Fibroblast of skin of scalp (primary cell): ENCODE measurements at places on chromosomes 6 and 20.

DNA sequence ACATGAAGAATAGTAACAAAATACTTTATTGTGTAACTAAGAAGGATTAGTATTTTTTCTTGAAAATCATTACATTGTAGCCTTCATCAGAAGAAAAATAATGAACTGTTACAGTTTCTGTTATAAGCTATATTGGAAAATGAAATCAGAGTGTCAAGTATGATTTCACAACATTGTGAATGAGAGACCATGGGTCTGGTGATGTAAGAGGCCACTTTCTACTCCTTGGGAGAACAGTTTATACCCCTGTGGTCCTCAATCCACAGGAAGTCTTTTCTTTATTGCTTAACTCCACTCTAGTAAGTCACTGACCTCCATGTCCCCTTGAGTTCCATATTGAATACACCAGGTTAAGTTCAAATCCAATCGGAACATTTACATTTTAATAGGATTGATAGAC is 218.7 kb upstream of the FERMT1 start:
- no peak for DNase-seq

- no peak for DNase-seq
These were observed 438.7 kb upstream of the JARID2 start for GRCh38 chr6:14807130-14807529.

DNA sequence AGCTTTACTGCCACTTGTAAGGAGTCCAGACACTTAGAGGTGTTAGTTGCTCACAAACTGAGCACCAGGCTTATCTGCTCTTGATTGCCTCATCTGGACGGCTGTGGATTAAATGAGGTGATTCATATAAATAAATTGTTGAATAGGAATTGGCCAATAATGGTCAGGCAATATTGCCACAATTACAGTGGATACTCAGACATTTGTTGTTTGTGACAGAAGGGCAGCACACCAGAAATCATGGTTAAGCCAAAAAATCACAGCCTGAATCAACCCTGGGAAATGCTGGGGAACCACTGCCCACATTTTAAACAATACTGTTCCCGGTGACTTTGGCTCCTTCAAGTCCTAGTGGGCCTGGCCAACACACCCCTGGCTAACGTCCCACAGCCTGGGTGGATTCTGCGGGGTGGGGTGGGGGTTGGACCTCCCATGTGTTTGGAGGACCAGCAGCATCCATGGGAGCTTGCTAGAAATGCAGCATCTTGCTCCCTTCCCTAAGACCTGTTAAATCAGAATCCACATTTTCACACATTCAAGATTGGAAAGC is 29.5 kb upstream of the SPDEF start:
- DNase-seq: peak; percentile 13

GRCh38 chr6:144321839-144322591 is 36.9 kb downstream of the UTRN start:
- DNase-seq: peak; percentile 71

DNA sequence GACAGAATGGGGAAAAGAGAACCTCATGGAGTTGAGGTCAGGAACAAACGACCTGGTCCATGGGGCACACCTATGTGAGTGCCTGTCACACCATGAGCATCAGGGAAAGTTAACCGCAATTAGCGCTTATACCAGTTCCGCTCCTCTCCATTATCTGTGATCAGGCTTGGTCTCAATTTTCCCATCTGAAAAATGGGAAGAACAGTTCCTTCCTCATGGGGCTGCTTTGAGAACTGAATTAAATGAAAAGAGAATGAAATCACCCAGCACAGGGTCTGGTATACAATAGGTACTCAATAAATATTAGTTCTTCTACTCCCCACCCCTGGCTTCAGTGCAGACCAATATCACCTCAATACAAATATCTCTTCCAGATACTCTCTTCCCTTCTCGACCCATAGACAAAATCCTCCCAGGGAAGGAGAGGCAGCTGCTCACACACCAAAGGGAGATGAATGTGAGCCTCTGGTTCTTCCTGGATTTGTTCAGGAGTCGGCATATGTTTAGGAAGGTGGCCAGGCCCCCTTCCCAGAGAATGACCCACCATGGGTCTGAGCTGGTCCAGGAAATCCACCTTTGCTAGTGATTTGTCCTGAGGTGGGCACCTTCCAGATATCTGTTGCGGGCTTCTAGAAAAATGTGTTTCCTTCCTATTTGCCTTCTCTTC is 2.4 kb upstream of the PTGIS start:
- DNase-seq: no peak

- no peak for DNase-seq
These were observed 20.3 kb downstream of the ANKS1A start for GRCh38 chr6:34909320-34909883.

DNA sequence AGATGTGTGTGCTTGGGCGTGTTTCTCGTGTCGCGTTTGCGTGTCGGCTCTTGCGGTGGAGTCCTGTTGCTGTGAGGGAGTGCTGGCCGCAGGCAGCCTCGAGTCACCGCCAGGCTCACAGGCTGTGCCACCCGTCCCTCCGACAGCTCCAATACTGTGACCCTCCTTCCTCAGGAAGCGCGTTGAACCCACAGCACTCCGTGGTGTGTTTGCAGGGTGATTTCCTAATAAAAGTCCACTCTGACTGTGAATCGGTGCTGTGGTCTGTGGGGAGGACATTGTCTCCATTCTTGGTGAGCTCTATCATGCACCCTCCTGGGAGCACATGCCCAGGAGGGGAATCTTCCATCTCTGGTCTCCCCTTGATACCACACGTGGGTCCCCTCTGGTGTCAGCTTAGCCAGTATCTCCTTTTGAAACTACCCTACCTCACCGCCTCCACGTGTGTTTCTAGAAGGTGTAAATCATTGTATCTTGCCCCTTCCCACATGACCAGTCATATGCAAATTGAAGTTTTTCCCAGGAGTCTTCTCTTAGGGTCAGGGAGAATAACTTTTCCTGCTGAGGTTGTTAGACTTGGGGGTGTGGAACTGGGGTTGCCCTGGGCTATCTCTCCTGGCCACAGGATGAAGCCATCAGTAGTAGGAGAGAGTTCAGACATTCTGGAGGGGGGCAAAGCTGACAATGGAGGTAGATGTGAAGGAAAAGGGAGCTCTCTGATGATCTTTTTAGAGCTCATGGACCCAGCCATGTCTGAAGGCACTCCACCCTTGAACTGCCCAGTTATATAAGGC is 13.3 kb upstream of the PCMTD2 start:
- DNase-seq: no peak

DNA sequence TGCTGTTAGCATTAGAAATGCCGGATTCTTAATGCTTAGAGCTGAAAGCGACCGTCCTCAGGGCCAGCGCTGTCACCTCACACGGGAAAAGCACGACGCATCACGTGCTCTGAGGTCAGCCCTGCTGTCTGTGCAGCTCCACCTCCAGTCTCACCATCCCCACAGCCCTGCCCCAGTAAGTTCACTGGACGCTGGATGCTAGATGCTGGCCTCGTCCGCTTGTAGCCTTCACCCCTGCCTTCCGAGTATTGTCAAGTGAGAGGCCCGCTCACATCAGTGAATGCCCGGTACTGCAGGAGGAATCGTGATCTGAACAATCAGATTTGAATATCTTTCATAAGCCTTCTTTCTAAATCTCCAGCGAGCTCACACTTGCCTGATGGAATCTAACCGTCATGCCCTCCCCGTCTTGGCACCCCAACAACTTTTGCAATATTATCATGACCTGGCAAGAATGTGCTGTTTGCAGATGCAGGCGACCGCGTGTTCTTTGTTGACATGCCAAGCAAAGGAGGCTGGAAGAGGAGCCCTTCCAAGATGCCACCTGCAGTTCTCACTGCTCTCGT is 64.9 kb downstream of the DLL1 start:
- DNase-seq: no peak

DNA sequence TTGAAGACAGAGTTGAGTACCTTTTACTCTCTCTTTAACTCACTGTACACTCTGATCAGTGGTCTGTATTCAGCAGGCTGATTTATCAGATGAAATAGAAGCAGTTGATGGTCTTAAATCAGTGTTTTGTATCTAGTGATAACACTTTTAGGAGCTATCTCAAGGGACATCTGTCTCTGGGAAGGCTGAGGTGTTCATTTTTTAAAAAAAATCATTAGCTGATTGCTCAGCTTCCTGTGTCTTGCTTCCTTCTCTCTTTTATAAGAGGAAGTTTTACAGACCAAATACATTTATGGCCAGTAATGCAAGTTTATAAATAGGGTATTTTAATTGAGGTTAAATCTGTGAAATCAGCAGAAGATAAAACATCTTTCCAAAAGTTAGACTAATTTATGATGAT is 12.0 kb upstream of the CCDC170 start:
- DNase-seq: no peak

- no peak for DNase-seq
These were observed 6.0 kb upstream of the ACSS1 start for GRCh38 chr20:25063981-25064380.

- no peak for DNase-seq
These were observed 39.0 kb downstream of the ADGRF4 start for GRCh38 chr6:47737406-47737805.

- DNase-seq: peak; percentile 13
These were observed 85.2 kb downstream of the SHLD1 start for GRCh38 chr20:5835321-5835821.

GRCh38 chr6:22147921-22148776 is 148.7 kb downstream of the PRL start:
- DNase-seq: peak; percentile 90

- no peak for DNase-seq
These were observed 52.2 kb downstream of the PERP start for GRCh38 chr6:138054982-138055381.

GRCh38 chr6:42378536-42378935 is 73.2 kb downstream of the TRERF1 start:
- no peak for DNase-seq

DNA sequence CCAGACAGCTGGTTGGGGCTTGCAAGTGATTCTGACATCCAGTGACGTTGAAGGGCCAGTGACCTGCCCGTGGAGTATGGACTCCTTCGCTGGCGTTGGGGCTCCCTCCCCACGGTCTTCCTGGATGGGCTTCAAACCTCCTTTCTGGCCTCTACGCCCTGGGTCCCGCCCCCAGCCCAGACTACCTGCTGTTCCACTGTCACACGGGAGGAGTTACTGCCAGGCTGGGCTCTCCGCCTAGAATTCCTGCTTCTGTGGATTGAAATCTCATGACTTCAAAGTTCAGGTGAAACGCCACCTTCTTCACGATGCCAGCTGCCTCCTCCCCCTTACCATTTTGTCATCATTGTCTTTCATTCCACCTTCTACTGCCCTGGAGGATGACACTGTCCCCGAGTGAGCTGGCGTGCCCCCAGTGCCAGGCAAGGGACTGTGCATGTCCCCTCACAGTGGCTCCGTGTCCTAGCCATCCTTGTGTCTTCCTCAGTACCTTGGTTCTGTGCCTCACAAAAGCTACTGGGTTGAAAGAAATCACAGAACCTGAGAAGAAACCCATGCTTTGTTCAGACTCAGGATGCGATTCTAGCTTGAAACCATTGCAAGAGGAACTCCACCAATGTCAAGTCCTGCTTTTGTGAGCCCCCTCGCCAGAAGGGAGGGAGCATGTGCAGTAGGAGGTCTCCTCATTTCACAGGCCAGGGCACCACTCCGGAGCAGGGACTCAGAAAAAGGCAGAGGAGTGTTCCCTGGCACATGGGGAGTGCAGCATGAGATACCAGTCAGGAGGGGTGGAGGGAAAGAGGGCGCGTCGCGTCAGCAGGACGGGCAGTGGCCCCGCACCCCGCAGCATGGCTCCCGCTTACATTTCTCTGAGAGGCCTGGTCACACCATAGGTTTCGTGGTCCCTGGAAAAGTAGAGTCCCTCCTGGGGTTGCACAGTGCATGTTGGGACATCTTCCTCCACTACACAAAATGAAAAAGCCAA is 11.0 kb upstream of the IRF4 start:
- no peak for DNase-seq

GRCh38 chr6:56595490-56596122 is 47.1 kb downstream of the DST start:
- peak; percentile 51 for DNase-seq

DNA sequence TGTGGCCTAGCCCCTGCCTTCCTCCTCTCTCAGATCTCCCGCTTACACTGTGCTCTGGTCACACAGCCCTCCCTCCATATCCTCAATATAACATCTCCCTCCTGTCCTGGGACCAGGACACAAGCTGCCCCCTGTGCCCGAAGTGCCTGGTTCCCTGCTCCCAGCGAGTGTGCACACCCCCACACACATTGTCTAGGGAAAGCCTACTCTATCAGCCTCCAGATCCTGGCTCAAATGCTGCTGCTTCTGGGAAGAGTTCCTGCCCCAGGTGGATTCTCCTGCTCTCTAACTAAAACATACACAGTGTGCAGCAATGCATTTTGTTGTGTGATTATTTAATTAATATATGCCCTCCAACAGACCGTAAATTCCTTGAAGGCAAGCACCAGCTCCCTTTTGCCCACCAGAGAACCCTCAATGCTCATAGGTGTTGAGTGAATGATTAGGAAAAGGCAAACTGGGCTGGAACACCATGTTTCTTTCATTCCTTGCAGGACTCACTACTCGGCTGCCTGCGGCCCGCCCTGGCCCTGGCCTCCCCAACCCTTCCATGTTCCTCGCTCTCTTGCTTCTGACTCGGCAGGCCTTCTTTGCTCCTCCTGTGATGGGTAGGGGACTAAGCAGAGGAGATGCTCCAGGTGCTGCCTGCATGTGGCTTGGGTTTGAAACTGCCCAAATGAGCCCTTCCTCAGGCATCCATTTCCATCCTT is 194.6 kb downstream of the ZDHHC14 start:
- no peak for DNase-seq

DNA sequence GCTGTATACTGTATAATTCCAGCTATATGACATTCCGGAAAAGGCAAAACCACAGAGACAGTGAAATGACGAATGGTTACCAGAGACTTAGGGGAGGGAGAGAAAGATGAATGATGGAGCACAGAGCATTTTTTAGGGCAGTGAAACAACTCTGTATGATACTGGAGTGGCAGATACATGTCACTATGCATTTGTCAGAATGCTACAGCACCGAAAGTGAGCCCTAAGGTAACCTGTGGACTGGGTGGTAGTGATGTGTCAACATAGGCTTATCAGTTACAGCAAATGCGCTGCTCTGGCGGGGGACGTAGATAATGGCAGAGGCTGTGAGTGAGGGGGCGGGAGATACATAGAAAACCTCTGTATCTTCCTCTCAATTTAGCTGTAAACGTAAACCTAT is 201.3 kb upstream of the SSTR4 start:
- peak; percentile 73 for DNase-seq

- no peak for DNase-seq
These were observed 10.7 kb downstream of the PKIB start for GRCh38 chr6:122620902-122621301.

DNA sequence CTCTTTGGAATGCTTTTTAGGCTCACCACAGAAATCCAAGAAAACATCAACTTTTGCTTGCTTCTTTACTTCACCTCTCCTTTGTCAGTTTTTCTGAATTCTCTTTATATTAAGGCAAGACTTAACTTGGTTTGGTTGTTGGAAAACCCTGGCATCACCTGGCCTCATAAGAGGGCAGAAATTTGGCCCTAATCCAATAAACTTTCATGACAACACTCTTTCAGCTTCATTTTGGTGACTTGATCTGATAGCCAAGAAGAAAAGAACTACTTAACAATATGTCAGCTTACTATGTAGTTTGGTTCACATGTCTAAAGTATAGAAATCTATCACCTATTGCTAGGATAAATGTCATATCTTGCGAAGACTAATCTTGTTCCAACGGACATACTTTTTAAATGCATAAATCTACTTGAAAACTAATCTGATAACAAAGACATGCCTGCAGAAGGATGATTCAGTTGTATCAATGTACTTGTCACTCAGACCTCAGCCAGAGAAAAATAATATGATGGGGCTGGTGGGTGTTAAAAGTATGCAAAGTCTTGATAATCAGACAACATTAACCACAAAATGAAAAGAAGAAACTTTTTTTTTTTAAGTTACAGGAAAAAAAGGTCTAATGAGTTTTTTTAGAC is 19.3 kb upstream of the HBS1L start:
- no peak for DNase-seq
